Naive thymus-derived CD4-positive, alpha-beta T cell (primary cell): ENCODE measurements at places on chromosomes 13 and 19. TPM values are rescaled to one million over a fixed set of nuclear protein-coding genes. Genes with fewer than 3 reads are reported as not detected.
A peak's percentile ranks its signal among the peaks of the same experiment; 100 is the strongest.

DNA sequence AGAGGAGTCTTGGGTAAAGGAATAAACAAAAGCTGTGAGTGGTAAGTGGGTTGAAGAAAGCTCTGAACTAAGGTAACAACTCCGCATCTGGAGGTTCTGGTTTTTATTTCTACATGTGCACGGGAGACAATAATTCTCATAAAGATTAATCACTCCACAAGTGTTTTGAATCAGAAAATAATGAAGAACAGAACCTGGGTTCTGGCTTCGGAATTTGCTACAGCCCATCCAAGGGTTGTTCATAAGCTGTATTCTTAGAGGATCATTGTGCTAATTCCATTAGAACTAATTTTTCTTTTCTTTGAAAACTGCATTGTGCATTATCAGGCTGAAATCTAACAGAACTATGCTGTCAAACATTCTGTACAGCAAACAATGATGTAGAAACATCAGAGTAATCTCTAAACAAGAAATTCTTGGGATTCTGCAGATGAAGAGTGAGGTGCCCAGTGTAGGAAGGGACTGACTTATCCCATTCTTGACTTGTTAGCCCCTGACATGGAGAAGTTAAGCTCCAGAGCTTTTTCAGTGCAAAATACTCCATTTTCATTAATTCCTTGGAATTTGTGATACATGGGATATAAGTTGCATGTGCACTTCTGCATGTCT lies 368.2 kb downstream of the COG6 start:
- H3K4me3 ChIP-seq = no peak overlapping the region
- H3K27me3 ChIP-seq = no peaks in the 10 kb centered on the region
- H3K4me1 ChIP-seq = peaks cover 10% of the 10 kb centered on the region
- no peaks in the 10 kb centered on the region for H3K36me3 ChIP-seq

- no peaks in the 10 kb centered on the region for H3K27me3 ChIP-seq
- H3K27ac ChIP-seq = no peak overlapping the region
- H3K4me3 ChIP-seq = no peak overlapping the region
- no peaks in the 10 kb centered on the region for H3K4me1 ChIP-seq
- DNase-seq = no peak
These were observed 104.5 kb downstream of the URI1 start for GRCh38 chr19:30046522-30046921.

GRCh38 chr13:72643311-72643989 lies 84.0 kb downstream of the MZT1 start:
- no peak overlapping the region for H3K4me3 ChIP-seq
- H3K27ac ChIP-seq = no peak overlapping the region
- no peaks in the 10 kb centered on the region for H3K4me1 ChIP-seq
- peak; percentile 42 for DNase-seq
- H3K36me3 ChIP-seq = no peaks in the 10 kb centered on the region

DNA sequence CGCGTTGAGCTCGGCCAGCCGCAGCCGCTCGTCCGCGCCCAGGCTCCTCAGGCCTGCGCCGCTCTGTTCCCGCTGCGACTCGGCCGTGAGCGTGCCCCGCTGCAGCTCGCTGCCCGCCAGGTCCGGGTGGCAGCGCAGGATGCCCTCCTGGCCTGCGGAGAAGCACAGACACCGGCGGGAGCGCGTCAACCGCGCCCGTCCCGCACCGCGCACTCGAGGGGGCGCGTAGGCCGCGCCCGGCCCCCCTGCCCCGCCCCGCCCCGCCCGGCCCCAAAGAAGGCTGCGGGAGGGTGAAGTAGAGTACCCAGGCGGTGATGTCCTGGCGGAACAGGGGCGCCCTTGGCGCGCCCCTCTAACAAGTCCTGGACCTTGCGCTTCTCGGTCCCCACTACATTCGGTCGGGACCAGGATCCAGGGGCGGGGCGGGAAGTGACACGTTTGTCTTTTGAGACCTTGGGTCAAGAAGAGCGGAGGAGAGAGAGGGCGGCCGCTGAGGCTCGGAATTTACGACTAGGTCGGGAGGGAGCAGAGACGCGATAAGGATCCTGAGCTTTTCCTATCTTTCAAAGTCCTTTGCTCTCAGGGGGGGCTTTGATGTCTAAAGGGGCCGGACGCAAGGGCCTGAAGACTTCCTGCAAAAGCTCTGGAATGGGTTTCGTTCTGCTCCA lies 9.3 kb upstream of the CDX2 start:
- DNase-seq = no peak
- H3K27me3 ChIP-seq = peaks cover 20% of the 10 kb centered on the region
- no peaks in the 10 kb centered on the region for H3K36me3 ChIP-seq
- H3K4me3 ChIP-seq = no peak overlapping the region

- no peak for DNase-seq
- no peaks in the 10 kb centered on the region for H3K4me1 ChIP-seq
- no peaks in the 10 kb centered on the region for H3K27me3 ChIP-seq
- no peak overlapping the region for H3K4me3 ChIP-seq
- no peak overlapping the region for H3K27ac ChIP-seq
These were observed 123.4 kb upstream of the ARGLU1 start for GRCh38 chr13:106691341-106691740.

DNA sequence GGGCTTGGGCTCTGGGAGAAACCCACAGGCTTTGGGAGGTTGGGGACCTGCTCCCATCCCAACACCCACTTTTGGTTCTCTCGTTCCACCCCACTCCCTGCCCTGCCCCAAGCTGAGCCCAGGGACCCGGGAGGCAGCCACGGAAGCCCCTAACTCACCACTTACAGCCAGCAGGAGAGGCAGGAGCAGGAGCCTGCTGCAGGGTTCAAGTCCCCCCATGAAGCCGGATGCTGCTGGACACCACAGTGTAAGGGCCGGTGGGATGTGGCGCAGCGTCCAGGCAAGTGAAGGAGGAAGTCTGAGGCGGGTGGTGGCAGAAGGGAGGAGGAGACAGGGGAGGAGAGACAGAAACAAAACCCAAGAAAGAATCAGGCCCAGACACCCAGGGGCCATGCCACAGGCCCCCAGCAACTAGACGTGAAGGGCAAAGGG lies at the start of gene TYROBP:
TYROBP (minus strand) TSS at position 286 of the 432 bp plus-strand sequence; CDS start at position 219, 67 bp downstream.
- DNase-seq = no peak
- H3K27me3 ChIP-seq = no peaks in the 10 kb centered on the region
- H3K4me3 ChIP-seq = no peak within 1 kb of the TSS
- H3K4me1 ChIP-seq = peaks cover 23% of the 10 kb centered on the region
- H3K36me3 ChIP-seq = no peaks in the 10 kb centered on the region

- peak; percentile 66 for DNase-seq
- peak overlapping the region; percentile 71 for H3K27ac ChIP-seq
- H3K36me3 ChIP-seq = peaks cover 13% of the 10 kb centered on the region
- H3K27me3 ChIP-seq = no peaks in the 10 kb centered on the region
- H3K4me3 ChIP-seq = peak overlapping the region; percentile 32
- H3K4me1 ChIP-seq = peaks cover 26% of the 10 kb centered on the region
These were observed 6.9 kb downstream of the MYADM start for GRCh38 chr19:53874606-53874990.

MAP4K1 gene
- polyA plus RNA-seq = 120 TPM

DNA sequence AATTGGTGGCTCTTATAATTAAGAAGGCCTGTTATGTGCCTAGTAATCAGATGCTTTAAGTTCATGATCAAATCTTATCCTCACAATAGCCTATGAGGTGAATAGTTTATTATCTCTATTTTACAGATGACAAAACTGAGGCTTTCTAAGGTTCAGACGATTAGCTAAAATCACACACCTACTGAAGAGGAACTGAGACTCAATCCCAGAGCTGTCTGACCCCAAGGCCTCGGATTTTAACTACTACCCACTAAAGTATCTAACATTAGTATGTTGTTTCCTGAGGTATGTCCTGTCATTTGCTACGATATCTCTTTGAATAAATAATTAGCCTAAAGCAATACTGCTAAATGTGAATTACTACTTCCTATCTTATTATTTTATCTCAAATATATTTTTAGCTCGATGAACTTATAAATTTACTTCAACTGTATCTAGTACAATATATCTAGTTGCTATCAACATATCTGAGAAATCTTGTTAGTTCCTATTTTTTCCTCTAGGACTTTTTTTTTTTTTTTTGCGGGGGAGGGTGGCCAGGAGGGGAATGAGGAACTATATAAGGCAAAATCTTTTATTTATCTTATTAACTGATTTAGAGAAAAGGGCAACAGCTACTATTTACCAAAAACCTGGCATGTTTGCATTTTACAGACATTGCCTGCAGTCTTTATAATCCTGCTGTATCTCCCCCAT lies 118.5 kb downstream of the ABCC4 start:
- no peak overlapping the region for H3K4me3 ChIP-seq
- H3K36me3 ChIP-seq = no peaks in the 10 kb centered on the region
- peaks cover 44% of the 10 kb centered on the region for H3K4me1 ChIP-seq
- peak overlapping the region; percentile 12 for H3K27ac ChIP-seq
- no peaks in the 10 kb centered on the region for H3K27me3 ChIP-seq

SHISA2 gene
- polyA plus RNA-seq = 0.95 TPM

- no peaks in the 10 kb centered on the region for H3K36me3 ChIP-seq
- peak overlapping the region; percentile 34 for H3K27ac ChIP-seq
- no peak overlapping the region for H3K4me3 ChIP-seq
- no peaks in the 10 kb centered on the region for H3K27me3 ChIP-seq
- H3K4me1 ChIP-seq = peaks cover 9% of the 10 kb centered on the region
- DNase-seq = peak; percentile 41
These were observed 2.4 kb upstream of the ARGLU1 start for GRCh38 chr13:106570299-106570852.

DNA sequence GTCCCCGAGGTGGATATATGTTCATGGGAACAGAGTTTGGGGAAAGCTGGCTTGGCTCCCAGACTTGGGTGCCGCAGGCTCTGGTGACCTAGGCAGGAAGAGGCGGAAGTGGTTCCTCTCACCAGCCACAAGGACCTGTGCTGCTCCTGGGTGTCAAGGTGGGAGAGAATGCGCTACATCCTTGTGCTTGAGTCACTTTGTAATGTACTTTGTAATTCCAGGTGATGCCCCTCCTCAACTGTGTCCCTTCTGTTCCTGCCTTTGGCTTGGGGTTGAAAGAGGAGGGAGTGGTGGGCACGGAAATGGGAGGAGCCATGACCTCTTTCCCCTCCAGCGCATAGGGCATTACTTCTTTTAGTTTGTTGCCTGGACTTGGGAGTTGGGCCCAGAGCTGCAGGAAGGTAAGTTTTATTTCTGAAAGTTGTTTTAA lies 10.9 kb downstream of the GARRE1 start:
- no peak overlapping the region for H3K4me3 ChIP-seq
- H3K36me3 ChIP-seq = no peaks in the 10 kb centered on the region
- no peaks in the 10 kb centered on the region for H3K27me3 ChIP-seq
- peaks cover 43% of the 10 kb centered on the region for H3K4me1 ChIP-seq

GRCh38 chr13:86591862-86592261 lies 792.6 kb upstream of the SLITRK6 start:
- H3K27ac ChIP-seq = no peak overlapping the region
- DNase-seq = no peak
- no peak overlapping the region for H3K4me3 ChIP-seq
- no peaks in the 10 kb centered on the region for H3K4me1 ChIP-seq
- no peaks in the 10 kb centered on the region for H3K36me3 ChIP-seq

CLEC17A gene
- polyA plus RNA-seq = 0.13 TPM

DNA sequence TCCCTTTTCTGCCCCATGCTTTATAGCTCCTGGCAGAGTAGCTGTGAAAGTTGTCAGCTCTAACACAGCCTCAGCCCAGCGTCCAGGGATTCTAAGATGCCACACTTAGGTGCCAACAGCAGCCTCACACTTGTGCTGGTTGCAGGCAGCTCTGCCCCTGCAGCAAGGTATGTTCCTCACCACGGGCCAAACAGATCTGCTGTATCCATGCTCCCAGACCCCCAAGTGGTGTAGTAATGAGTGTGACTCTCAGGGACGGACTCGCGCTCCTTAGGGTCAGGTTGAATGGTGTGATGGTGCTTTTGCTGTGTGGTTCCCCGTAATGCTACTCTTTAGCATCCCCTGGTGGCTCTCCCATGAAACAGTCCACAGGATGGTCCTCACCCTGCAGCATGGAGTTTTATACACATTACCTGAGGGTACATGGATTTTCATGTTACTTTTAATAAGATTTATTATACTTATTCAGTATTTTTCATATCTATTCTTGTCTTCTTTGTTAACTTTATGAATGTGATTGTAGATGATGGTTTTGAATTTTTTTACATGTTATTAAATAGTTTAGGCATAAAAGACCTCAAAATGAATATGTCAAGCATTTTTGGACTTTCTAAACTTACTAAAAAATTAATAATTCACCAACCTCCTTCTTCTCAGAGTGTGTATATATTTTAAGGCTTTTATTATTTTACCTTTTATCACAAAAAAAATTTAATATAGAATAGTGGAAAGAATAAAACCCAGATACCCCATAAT lies 232.5 kb downstream of the SLC7A1 start:
- no peak overlapping the region for H3K4me3 ChIP-seq
- no peaks in the 10 kb centered on the region for H3K4me1 ChIP-seq
- peak; percentile 17 for DNase-seq
- no peaks in the 10 kb centered on the region for H3K36me3 ChIP-seq
- no peak overlapping the region for H3K27ac ChIP-seq
- no peaks in the 10 kb centered on the region for H3K27me3 ChIP-seq

ZIC2 gene
- not detected for polyA plus RNA-seq

GRCh38 chr13:110124201-110124940 lies 182.6 kb downstream of the COL4A1 start:
- no peaks in the 10 kb centered on the region for H3K4me1 ChIP-seq
- DNase-seq = no peak
- no peak overlapping the region for H3K27ac ChIP-seq
- H3K4me3 ChIP-seq = no peak overlapping the region
- no peaks in the 10 kb centered on the region for H3K27me3 ChIP-seq
- no peaks in the 10 kb centered on the region for H3K36me3 ChIP-seq

GRCh38 chr13:93765062-93765461 lies 538.5 kb downstream of the GPC6 start:
- no peak overlapping the region for H3K27ac ChIP-seq
- H3K27me3 ChIP-seq = no peaks in the 10 kb centered on the region
- no peaks in the 10 kb centered on the region for H3K4me1 ChIP-seq
- no peaks in the 10 kb centered on the region for H3K36me3 ChIP-seq
- no peak for DNase-seq

- no peaks in the 10 kb centered on the region for H3K27me3 ChIP-seq
- H3K27ac ChIP-seq = no peak overlapping the region
- H3K4me3 ChIP-seq = no peak overlapping the region
- no peaks in the 10 kb centered on the region for H3K4me1 ChIP-seq
- no peaks in the 10 kb centered on the region for H3K36me3 ChIP-seq
These were observed 65.8 kb upstream of the SLITRK6 start for GRCh38 chr13:85864963-85865530.

DNA sequence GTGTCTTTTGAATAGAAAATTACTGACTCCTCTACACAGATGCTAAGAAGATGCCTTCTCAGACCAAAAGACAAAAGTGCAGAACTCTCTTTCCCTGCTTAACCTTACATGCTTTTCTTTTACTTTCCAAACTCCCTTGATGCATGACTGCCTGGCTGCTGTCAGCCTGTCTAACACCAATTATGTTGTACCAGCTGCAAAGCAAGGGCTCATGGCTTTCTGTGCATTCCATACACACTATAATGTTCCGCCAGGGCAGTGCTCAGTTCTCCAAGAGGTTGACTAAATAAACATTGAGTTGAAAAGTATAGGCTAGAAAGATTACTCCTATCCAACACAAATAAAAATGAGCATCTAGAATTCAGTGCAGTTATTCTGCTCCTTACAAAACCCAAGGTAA lies 330.4 kb upstream of the NBEA start:
- H3K4me1 ChIP-seq = no peaks in the 10 kb centered on the region
- H3K27ac ChIP-seq = no peak overlapping the region
- H3K36me3 ChIP-seq = no peaks in the 10 kb centered on the region
- no peaks in the 10 kb centered on the region for H3K27me3 ChIP-seq
- DNase-seq = no peak
- H3K4me3 ChIP-seq = no peak overlapping the region

GRCh38 chr13:27730191-27730590 lies 62.1 kb upstream of the GSX1 start:
- peak overlapping the region; percentile 15 for H3K4me3 ChIP-seq
- H3K27me3 ChIP-seq = no peaks in the 10 kb centered on the region
- no peaks in the 10 kb centered on the region for H3K36me3 ChIP-seq
- H3K27ac ChIP-seq = no peak overlapping the region
- no peak for DNase-seq
- peaks cover 9% of the 10 kb centered on the region for H3K4me1 ChIP-seq
